KBM-7 (cell line): ENCODE measurements at places on chromosomes 12 and 14.

GRCh38 chr12:47991106-47992061 is 12.9 kb downstream of the COL2A1 start:
- DNase-seq = no peak

DNA sequence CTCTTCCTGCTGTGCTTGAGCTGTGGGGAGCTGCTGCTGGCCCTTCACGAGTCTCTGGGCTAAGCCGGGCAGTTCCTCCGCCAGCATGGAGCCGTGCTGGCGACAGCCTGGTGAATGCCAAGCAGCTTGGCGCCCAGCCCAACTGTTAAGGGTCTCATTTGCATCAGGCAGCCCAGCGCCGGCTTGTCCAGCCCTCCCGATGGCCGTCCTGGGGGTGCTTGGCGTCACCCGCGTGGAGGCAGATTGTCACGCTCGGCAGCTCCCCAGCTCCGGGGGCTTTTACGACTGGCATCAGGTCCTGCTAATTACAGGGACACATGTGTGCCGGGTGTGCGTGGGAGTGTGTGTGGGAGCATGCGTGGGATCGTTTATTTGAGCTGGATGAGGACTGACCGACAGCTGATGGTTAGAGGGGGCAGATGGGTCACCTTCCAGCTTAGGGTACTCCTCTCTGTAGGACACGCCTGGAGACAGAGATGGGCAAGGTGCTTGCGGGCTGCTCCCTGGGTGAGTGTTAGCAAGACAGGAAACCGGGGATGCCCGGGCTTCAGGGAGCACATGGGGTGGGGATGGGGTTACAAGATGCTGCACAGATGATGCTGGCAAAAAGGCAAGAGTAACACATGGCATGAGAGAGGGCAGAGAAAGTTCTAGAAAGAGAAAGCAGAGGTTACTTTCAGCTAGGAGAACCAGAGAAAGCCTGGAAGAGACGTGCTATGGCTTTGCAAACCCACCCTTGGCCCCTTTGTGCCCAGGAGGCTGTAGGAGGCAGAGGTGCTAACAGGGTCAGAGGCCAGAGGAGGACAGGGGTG is 64.1 kb downstream of the KIF26A start:
- peak; percentile 21 for DNase-seq

DNA sequence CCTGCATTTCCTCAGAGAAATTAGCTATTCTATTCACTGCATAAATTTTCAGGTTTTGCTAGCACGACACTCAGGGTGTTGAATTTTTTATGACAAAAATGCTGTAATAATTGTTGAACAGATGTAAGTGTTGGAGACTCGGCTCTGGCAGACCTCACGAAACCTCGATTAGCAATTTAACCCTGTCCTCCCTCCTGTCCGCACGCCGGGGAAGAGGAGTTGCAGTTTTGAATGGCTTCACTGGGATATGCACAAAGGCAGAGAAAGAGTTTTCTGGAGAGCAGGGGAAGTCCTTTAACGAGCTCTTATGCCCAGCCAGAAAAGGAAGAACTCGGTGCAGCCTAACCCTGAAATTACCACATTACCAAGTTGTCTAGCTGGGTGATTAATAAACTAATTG is 661.1 kb downstream of the VRK1 start:
- DNase-seq = no peak

DNA sequence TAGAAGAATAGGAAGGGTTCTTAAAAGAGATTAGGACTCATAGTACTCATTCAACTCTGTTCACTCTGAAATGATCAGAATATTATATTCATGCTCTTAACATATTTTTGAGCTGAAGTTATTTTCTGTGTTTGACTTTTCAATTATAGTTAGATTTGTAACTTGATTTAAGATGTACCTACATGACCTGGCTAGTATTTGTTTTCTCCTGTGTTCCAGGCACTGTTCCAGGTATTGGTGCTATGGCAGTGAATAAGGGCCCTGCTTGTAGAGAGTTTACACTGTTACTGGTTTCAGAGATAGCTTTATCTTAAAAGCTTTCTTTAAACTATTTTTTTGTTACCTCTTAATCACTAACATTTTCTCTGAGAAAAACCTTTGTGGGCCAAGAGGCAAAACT is 19.1 kb upstream of the SLC17A8 start:
- DNase-seq = no peak

DNA sequence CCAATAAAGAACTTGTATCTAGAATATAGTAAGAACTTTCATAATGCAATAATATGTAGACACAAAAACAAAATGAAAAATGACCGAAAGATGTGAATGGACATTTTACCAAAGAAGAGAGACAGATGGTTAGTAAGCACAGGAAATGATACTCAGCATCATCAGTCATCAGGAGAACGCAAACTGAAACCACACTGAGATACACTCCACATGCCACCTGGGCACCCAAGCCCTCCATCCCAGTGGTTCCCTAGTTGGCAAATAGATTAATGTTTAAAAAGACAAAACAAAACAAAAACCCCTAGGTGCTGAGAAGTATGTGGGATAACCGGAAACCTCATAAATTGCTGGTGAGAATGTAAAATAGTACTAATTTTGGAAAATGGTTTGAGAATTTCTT is 26.8 kb upstream of the VPS33A start:
- DNase-seq = no peak

GRCh38 chr12:16369156-16369555 is 21.7 kb downstream of the MGST1 start:
- DNase-seq = no peak

- no peak for DNase-seq
These were observed 4.3 kb downstream of the BCAT1 start for GRCh38 chr12:24944601-24944975.

DNA sequence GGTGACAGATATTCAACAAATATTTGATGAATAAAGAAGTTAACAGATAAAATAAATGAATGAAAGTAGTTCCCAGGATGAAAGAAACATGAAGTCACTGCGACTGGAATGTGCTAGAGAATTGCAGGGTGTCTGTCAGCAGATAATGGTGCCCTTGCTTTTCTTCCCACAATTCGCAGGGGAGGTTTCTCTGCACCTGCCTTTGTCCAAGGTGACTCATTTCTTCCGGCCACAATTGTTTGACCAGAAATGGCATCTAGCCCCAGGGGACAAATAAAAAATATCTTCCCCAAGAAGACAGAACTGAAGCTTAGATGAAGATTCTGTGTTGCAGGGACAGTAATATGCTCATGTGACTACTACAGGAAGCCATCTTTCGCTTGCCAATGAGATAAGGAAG is 316.1 kb upstream of the TBX3 start:
- DNase-seq = no peak

DNA sequence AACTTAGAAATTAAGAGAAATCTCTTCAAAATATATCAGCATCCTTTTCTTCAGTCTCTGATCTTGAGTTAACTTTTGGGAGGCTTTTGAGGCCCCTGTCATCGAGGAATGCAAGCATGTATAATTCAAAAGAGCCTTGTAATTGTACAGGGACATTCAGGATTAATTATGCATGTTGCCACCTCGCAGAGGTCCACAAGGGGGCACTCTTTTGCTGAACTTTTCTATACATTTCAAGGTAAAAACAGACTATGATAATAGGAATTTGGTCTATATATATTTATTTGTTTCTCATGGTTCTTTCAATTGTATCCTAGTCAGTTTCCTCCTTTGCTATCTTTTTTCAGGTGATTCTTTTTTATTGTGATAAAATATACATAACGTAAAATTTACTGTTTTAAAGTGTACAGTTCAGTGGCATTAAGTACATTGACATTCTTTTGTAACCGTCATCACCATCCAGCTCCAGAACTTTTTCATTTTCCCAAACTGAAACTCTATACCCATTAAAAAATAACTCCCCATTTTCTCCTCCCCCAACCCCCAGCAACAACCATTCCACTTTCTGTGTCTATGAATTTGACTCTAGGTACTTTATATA is 47.0 kb upstream of the SLC2A13 start:
- DNase-seq = peak; percentile 70

DNA sequence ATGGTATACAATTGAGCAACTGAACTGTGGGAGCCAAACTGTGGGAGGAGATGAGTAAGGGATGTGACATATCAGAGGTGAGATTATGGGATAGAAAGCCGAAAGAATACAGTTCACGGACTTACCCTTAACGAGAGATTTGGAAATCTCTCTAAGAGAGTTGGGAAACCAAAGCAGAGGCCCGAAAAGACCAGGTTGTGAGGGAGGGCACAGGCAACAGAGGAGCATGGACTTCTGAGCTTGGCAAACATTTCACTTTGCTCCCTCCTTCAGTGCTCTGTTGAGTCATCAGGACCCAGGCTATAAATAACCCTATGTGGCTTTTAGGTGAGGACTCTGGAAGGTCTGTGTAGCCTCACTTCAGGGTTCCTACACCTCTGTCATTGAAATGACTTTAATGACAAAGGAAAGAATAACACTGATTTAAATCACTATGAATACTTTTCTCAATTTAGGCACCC is 120.6 kb downstream of the TGFB3 start:
- no peak for DNase-seq

DNA sequence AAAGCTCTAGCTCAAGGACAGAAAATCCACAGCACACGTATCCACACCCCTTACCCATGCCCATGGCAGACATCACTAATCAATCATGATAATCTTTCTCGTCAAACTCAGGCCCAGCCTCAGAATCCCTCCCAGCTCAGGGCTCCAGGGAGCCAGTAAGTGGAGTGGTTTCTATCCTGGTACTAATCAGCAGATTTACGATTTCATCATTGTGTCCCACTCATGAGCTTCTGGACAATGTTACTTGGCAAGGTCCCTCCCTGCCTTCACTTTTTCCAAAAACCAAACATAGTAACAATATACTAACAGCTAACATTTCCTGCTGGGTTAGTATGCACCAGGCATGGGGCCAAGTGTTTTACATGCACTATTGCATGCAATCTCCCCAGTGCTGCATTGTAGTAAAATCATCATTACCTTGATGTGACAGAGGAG is 45.8 kb upstream of the NCOR2 start:
- no peak for DNase-seq

GRCh38 chr12:15858353-15858752 is 23.8 kb upstream of the STRAP start:
- peak; percentile 59 for DNase-seq

- no peak for DNase-seq
These were observed 137.4 kb upstream of the C14orf180 start for GRCh38 chr14:104442107-104442551.

DNA sequence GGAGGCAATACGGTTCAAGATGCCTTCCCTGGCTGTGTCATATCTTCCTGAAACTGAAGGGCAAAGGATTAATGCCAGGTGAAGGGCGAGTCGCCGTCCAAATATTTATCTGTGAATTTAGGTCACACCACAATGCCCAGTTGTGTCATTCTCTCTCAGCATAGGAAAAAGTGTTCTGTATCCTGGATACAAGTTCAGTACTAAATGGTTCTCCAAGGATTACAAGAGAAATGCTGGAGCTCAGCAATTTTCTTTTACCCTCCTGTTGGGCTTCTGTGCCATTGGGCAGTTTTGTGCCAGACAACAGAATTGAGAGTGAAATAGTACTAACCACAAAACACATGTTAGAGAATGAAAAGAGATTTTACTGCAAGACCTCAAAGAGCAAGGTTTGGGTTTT is 493.9 kb downstream of the EGLN3 start:
- no peak for DNase-seq

GRCh38 chr12:116262741-116263140 is 14.8 kb downstream of the MED13L start:
- no peak for DNase-seq

GRCh38 chr12:76201316-76201715 is 116.8 kb upstream of the NAP1L1 start:
- DNase-seq = no peak

DNA sequence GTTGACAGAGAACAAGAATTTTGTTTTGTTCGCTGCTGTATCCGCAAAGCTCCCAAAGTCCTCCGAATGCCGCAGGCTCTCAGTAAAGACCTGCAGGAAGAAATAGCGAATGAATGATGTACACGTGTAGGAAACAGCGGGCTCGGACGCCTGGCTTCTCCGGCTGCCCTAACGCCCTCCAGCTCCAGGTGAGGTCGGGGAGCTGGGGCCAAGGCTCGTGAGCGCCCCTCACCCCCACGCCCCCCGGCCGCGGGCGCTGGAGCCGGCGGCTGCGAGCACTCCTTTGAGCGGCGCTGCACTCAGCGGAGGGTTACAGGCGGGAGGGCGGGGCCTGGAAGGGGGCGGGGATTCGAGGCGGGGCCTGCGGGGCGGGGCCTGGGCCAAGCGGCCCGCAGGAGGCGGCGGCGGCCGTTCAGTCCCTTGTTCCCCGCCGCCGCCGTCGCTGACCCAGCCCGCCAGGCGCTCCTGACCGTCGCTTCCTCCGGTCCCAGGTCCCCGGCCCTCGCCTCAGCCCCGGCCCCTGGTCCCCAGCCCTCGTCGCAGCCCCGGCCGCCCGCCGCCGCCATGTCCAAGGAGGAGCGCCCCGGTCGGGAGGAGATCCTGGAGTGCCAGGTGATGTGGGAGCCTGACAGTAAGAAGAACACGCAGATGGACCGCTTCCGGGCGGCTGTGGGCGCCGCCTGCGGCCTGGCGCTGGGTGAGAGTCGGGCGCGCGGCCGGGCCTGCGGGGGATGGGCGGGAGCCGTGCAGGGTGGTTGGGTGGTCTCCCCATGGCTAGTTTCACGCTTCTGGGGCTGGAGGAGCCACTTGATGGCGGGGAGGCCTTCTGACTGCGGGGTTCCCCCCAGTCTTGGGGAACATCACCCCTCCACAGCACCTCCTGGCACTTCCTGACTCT is at the start of gene AACS:
Gene AACS, plus strand, starts transcription at position 415 of the 898 bp plus-strand sequence. Its CDS starts 150 bp downstream, at position 565.
- peak; percentile 73 for DNase-seq

GRCh38 chr12:4870423-4870822 is 39.3 kb upstream of the KCNA1 start:
- DNase-seq = no peak

- no peak for DNase-seq
These were observed 5.1 kb downstream of the RTL1 start for GRCh38 chr14:100898465-100898864.

DNA sequence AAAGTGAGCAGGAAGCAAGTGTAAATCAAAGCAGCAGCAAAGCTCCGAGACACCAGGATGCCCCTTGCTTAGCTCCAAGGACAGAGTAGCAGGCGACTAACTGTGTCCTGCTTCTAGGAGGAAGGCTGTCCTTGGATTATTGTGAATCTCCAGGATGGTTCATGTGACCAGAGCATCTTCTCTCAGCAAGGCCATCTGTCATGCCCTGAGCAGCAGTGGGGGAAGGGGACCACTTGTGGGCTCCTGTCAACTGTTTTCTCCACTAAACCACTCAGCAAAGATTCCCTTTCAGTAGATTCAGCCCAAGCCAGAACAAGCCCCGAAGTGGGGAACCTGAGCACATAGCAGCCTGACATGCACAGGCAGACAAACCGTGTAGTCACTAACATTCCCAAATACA is 19.4 kb downstream of the MAP3K9 start:
- no peak for DNase-seq

GRCh38 chr14:89121968-89122620 is 294.9 kb downstream of the FOXN3 start:
- peak; percentile 44 for DNase-seq

- peak; percentile 86 for DNase-seq
These were observed 7.6 kb upstream of the AEBP2 start for GRCh38 chr12:19431407-19432308.

DNA sequence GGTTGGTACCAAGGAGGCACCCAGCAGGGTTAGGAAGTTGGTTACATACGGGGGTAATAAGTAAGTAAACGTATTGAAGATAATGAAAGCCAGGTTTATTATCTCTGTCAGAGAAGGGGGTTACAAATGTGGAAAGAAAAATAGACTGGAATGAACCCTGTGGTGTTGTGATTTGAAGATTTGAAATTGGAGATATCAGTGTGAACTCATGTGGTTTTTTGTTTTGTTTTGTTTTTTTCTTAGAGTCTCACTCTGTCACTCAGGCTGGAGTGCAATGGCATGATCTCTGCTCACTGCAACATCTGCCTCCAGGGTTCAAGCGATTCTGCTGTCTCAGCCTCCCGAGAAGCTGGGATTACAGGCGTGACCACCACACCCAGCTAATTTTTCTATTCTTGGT is 14.1 kb upstream of the SLC25A3 start:
- no peak for DNase-seq

GRCh38 chr12:115097416-115097815 is 413.4 kb upstream of the TBX3 start:
- DNase-seq = no peak
